ENCODE measurements at places on chromosomes 3 and 15.

DNA sequence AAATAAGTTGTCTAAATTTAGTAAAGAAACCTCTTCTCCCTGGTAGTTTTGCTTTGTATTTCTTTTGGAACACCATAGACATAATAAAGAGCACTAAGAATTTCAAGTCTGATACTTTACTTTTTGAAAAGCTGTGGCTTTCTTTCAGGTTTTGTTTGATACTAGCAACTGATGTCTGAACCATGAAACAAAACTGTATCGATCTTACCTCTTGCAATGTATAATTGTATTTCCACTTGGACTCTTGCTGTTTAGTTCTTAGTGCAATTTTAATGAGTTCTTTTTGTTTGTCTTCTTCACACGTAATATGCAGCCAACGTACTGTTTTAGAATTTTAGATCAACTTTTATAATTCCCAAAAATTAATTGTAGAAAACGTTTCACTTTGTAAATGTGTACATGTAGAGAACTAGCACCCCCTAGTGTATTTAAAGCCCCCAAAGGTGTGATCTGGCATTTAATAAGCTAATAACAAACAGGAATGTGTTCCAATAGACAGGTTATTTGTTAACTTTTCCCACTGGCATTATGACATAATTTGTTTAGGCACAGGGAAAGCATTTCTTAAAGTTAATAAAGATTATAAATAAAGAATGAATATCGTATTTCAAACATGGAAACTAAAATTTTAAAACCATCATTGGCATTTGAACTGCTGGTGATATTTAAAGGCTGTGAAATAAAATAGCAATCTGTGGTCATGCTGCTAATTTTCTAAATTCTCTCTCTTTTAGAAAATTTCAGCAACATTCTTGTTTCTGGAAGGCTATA is 289.1 kb upstream of the DNAJC19 start:
- no peak for DNase-seq

DNA sequence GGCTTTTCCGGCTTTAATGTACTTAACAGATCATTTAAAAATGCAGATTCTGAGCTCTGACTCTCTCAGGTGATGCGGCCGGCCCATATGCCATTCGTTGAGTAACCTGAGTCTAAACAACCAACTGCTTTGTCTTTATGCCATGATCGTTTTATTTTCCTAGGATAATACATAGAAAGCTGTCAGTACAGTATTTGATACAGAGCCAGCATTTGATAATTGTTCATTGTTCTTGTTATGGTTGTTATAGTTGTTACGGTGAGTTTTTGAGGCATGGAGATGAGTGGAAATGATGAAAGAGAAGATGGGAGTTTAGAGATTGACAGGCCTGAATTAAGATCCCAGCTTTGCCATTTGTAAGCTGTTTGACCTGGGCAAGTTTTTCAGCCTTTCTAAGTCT is 40.0 kb downstream of the TMEM45A start:
- no peak for DNase-seq

GRCh38 chr3:72101494-72101893 is 316.5 kb upstream of the PROK2 start:
- DNase-seq, result no peak

DNA sequence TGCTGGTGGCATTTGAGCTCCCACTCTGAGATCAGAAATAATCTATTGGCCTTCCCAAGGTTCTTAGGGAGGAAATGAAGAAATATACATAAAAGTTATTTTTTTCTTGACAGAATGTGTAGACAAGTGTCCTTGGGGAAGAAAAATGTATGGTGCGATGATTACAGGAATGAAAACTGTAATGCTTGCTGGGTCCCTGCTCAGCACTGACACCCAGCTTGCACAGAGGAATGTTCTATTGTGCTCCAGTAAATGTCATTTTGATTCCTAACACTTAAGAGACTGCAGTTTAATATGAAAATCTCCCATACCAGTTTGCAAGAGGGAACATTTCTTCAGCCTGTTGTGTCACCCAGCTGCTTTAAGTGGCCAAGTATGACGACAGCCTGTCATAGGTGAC is 271.3 kb upstream of the TPM1 start:
- no peak for DNase-seq

DNA sequence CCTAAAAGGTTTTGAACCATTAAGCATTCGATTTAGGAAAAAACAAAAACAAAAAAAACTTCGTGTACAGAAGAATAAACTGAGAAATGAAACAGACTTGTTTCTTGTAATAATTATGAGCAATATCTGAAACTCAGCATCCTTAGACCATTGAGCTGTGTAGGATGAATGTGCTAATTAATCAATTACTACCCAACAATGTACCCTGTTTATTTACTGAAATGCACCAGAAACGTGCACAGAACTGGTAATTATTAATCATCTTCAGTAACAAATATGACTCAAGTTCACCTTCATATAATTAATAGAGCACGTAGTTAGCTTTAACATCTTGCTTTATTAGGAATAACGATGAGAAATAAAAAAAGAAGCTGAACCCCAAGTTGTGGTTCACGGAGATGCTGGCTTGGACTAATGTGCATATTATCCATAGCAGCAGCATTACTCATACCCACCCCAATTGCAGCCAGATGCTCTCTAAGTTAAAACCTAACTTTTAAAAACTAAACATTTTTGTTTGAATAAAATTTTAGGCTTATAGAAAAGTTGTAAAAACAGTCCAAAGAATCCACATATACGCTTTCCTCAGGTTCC is 10.2 kb upstream of the C15orf61 start:
- DNase-seq, result no peak

GRCh38 chr3:177150970-177151627 is 46.2 kb downstream of the TBL1XR1 start:
- DNase-seq, result peak; percentile 65

- DNase-seq, result no peak
Observed at GRCh38 chr3:14885307-14885706, 62.1 kb upstream of the NR2C2 start.

- DNase-seq, result peak; percentile 86
Observed at GRCh38 chr3:13011573-13012220, 61.5 kb downstream of the IQSEC1 start.

- DNase-seq, result no peak
Observed at GRCh38 chr3:108293858-108294257, 2.5 kb upstream of the HHLA2 start.

DNA sequence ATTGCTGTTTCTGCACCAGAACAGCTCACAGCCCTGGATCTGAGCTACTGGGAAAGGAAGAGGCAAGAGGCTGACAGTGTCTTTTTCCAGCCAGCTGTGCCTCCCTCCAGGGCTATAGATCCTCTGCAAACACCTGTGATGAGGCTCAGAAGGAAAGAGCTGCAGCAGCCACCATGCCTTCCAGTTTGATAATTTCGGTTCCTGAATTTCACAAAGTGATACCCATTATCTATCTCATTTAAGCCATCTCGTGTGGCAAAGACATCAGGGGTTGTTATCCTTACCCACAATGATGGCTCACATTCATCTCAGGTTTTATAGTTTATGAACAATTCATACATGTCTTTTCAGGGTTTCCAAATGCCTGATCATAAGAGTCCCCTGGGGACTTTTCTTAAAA is 1.8 kb upstream of the LARP6 start:
- no peak for DNase-seq

DNA sequence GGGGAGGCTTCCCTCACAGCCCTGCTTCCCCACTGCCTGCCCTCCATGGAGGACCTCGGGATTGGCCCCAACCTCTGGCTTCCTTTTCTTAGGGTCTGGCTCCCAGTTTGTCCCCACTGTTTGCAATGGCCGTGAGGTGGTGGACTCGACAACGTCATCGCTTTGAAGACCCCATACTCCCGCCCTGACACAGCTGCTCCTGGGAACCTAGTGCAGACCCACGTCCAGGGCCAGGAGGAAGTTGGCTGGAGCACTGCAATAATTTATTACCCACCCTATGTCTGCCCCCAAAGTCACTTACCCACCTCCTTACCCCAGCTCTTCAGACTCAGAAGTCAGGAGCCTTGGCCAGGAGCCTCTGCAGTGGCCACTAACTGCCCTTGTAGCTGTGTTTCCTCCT is 11.1 kb downstream of the GRM2 start:
- DNase-seq, result no peak

DNA sequence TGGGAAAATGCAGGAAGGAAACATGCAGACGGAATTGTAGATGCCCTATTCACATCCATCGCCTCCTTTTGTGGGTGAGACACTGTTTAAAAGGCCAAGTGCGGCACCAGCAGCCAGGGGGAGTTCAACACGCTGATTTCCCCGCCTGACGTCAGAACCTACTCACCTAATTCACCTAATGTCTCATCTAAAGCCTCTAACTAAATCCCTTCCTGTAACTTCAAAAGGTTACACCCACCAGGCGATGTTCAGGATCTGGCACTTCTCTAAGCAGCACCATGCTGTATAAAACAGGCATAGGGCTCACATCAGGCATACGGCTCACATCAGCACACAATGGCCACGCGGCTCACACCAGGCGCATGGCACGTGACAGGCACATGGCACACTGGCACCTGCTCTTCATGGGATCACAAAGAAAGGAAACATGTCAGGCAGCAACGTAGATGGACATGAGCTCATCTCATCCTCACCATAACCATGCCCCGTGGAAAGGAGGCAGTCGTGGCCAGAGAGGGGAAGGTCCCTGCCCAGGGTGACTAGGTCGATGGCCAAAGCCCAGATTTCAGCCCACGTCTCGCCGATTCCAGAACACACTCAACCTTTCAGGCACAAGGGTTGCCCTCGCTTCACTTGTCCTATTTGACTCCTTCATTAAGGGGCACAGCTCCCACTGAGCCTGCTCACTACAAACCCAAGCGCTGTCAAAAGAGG is 21.7 kb downstream of the XXYLT1 start:
- no peak for DNase-seq

DNA sequence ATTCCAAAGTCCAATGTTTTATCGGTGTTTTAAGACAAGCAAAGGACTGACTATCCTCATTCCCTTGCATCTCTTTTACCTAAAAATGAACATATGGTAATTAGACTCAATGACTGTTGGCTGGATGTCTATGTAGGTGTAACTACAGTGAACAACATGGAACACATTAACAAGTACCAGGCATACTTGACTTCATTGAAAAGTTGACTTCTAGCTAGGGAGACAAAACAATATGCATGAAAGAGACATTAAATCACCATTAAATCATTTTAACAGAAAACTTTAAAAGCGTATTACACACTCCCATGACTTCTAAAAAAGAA is 34.3 kb upstream of the ANPEP start:
- DNase-seq, result no peak

DNA sequence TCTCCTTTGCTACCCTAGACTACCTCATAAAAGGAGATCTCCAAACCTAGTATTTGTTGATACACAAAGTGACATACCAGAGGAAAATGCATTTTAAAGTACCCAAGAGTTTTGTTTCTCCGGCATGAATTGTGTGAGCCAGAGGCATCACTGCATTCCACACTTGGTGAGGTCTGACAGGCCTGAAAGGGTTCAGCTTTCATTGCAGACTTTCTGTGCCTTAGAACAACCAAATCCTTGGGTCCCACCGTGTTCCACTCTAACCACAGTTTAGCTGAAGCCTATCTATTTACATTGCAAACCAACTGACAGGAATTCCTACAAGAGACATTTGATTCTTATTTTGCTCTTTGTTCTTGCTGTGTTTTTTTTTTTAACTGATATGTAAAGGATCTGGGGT is 21.0 kb upstream of the EID1 start:
- no peak for DNase-seq

- peak; percentile 55 for DNase-seq
Observed at GRCh38 chr3:187101184-187102072, 37.9 kb downstream of the RPL39L start.

DNA sequence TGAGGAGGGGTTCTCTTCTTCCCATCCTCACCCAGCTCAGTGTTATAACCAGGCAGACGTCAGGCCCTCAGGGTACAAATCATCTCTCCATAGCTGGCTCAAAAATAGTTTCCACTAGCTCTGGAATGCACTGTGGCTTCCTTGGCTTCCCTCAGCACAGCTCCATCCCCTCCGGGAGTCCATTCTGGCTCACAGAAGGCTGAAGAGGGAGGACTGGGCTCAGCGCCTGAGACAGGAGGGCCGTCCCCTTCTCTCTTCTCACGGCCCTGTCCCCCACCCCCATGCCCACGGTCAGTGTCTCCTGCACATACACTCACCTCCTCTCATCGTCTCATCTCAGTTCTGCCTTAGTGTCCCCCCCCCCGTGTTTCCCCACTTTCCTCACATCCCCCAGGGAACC is 50.1 kb downstream of the UMPS start:
- DNase-seq, result no peak

DNA sequence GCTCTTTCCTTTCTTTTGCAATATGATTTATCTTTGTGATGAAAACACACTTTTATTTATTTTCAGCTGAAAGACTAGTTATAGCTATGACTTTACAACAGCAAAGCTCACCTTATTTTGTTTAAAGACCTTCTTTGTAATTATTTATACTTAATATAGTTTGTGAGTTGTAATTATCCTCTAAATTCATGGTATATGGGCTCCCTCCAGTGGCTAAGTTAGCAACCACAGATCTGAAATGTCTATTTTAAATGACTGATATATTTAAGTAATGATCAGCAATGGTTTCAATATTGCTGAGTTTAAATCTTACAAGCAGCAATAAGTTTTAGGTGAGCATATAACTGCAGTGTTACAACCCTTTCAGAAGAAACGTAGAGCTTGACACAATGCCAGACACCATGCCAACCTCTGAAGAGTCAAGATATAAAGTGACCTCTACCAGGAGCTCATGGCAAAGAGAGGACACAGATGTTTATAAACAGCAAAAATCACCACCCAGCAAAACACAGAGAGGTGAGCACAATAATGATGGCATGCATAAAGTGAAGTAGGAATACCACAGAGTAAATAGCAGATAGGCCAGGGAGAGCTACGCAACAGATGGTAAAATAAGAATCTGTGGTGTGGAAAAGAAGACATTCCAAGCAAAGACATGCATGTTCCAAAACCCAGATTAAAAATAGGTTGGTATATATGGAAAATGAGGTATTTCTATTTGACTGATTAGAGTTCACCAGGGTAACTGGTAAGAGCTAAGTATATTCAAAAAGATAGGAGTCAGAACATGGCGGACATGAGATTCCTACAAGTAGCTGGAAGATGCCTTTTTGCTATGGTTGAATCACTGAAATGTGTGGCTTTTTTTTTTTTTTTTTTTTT is 143.7 kb upstream of the ZNF385D start:
- DNase-seq, result no peak

DNA sequence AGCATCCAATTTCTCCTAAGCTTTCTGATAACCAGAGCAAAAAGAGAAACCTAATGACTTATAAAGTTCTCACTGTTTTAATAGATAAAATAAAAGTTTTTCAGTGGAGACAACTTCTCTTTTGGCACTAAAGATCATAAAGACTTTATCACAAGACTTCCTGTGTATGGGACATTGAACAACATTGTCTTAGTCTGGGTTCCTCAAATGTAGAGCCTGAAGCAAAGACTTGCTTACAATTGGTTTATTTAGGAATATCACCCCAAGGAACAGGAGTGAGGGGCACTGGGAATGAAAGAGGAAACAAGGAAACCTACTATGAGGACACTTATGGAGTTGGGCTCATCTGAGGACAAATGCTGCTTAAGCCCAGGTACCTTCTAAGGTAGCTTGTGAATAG is 127.4 kb downstream of the B3GALNT1 start:
- no peak for DNase-seq

DNA sequence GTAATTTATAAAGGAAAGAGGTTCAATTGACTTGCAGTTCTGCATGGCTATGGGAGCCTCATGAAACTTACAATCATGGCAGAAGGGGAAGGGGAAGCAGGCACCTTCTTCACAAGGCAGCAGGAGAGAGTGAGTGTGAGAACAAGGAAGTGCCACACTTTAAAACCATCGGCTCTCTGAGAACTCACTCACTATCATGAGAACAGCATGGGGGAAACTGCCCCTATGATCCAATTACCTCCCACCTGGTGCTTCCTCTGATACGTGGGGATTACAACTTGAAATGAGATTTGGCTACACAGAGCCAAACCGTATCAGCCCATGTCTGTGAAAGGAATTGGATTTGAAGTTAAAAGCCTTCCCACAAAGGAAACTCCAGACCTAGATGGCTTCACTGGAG is 39.1 kb downstream of the TKT start:
- no peak for DNase-seq

All from CD4-positive, alpha-beta T cell treated with Interleukin-15 for 4 hours (primary cell).